ENCODE measurements at places on chromosomes 3 and 15.

- no peak for DNase-seq
Observed at GRCh38 chr15:88419830-88420229, 47.4 kb downstream of the MRPL46 start.

DNA sequence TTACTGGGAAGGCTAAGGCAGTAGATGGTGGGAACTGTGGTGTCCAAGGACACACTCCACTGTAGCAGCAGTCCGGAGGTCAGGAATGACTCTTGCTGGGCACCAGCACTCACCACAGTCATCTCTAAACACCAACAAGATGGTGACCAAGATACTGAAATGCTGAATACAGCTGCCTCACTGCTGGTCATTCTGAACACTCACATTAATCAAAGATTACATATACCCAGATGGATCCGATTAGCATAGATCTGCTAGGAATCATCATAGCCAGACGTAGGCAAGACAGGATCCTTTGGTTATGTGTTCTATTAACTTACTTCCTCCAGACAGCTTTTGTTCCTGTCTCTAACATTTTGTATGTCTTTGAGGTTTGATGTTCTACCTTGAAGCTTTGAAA lies 134.9 kb upstream of the BFSP2 start:
- DNase-seq, result no peak

DNA sequence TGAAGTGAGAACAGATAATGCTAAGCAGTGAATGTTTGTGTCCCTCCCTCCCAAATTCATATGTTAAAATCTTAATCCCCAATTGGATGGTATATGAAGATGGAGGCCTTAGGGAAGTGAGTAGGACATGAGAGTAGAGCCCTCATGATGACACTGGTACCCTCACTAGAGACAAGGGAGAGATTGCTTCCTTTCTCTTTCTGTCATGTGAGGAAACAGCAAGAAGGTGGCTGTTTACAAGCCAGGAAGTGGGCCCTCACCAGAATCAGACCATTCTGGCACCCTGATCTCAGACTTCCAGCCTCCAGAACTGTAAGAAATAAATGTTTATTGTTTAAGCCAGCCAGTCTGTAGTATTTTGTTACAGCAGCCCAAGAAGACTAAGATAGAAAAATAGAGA lies 209.5 kb downstream of the SATB1 start:
- DNase-seq, result no peak

DNA sequence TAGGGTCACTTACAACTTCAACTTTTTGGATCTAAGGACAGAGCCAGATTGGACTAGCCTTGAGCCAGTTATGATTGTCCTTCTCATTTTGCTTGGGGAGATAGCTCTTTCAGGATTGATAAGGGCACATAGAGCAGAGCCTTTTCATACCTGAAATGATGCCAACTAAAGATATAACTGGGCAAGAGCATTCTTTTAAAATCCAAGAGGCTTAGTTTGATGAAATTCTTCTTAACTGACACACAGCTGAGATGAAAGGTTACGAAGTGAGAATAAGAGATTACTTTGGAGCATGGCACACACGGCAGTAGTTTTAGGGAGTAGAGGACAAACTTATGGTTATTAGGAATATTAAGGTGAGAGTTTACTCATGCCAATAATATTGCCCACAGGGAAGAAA lies 12.7 kb downstream of the CD200 start:
- DNase-seq, result no peak

GRCh38 chr3:79488407-79488806 lies 279.4 kb downstream of the ROBO1 start:
- no peak for DNase-seq

DNA sequence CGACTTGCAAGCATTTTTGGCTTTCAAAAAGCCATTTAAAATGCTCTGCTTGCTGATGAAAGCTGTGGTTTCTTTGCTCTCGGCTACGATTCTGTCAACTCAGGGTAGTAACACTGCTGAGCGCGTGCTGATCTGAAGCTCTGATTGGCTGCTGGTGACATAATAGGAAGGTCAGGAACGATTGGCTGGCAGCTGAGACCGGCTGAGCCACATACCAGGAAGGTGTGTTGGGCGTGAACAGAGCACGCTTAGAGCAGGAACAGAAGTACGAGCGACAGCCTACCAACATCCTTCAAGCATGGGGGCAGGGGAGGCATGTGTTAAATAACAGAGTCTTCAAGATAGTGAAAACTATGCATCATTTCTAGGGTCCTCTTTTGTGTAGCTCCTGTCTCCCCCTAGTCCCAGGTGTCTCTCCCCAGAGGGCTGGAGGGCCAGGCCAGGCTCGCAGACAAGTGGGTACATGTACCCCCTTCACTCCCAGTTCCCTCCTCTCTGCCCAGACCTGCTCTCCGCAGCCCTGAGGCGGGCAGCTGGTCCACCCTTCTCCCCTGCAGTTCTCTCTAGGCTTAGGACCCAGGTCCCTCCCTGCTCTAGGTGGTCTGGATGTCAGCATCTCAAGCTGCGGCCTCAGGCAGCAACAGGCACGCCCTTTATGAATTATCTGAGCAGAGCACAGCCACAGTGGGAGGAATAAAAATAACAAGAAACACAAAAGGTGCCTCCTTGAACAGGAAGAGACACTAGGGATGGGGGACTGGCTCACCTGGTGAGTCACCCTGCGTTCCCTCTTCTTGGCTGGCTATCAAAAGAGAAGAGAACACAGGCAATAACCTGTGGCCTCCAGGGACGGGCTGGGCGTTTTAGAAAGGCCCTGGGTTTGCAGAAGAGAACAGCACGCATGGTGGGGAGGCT lies 76.0 kb downstream of the TAMM41 start:
- DNase-seq, result peak; percentile 92

DNA sequence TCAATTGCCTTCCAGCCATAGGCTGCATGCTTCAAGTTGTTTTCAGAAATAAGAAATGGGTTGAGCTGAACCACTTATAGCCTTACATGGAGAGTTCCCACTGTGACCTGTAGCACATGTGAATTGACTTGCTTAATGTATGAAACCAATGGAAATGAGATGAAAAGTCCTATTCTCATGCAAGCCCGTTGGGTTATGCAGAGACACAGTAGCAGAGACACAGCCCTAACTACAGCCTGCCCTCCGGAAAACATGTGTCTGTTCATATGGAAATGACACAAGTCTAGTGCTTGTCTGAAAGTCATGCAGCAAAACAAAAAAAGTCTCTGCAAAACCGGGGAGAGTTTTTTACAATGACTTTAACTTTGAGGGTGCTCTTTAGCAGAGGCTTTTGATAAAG lies 14.5 kb downstream of the HIGD2B start:
- no peak for DNase-seq

- DNase-seq, result no peak
Observed at GRCh38 chr3:170429050-170429449, 10.4 kb downstream of the CLDN11 start.

GRCh38 chr3:121883507-121883906 lies 10.7 kb upstream of the SLC15A2 start:
- DNase-seq, result peak; percentile 6

DNA sequence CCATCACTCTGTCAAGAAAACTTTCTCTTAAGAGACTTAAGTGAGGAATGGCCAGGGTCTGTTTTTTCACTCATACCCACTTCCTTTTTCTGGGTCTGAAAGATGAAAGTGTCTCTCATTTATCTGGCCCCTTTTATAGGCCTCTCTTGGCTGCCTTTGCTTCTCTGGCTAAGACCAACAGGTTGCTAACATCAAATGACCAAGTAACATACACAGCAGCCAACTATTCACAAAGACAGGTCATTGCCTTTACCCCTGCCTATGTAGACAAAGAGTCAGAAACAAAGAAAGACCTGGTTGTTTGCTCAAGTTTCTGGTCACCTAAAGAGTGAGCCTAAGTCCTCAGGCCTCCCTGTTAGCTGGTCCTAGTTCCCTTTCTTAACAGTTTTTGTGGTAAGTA lies 24.0 kb upstream of the CSTA start:
- DNase-seq, result no peak

- DNase-seq, result no peak
Observed at GRCh38 chr3:57011022-57011421, 49.4 kb upstream of the SPATA12 start.

DNA sequence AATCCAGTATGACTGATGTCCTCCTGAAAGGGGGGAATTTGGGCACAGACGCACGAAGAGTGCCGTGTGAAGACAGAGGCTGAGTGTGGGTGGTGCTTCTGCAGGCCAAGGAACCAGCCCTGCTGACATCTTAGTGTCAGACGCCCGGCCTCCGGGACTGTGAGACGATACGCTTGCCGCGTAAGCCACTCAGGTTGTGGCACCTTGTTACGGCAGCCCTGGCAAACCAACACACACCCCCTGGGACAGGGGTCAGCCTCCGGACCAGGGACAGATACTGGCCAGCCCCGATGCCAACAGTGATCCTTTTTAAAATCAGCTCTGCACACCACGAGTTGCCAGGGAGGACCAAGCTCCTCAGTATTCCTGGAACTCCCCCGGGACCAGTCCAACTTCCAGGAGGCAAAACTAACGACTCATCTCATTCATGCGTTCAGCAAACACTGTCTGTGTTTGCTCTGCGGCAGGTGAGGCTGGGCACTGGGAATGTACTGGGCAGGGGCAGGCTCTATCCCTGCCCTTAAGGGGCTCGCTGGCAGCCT lies 21.2 kb upstream of the PIGZ start:
- DNase-seq, result no peak
